CD4-positive, alpha-beta T cell treated with Interleukin-15 for 1 hour (primary cell): ENCODE measurements at places on chromosomes 4 and X.
A peak's percentile ranks its signal among the peaks of the same experiment; 100 is the strongest.

DNA sequence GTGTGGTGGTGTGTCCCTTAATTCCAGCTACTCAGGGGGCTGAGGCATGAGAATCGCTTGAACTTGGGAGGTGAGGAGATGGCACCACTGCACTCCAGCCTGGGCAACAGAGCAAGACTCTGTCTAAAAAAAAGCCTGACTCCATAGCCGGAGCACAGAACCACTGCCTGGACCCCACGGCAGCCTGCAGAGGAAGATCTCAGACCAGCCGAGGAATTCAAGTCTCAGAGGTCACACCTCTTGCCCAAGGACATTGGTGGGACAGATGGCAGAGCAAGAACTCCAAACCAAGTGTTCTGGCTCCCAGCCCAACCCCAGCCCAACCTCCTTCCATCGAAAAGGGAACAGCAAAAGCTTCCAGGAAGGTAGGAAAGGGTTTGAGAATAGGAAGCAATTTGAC lies 70.8 kb downstream of the SMIM20 start:
- no peak for DNase-seq

DNA sequence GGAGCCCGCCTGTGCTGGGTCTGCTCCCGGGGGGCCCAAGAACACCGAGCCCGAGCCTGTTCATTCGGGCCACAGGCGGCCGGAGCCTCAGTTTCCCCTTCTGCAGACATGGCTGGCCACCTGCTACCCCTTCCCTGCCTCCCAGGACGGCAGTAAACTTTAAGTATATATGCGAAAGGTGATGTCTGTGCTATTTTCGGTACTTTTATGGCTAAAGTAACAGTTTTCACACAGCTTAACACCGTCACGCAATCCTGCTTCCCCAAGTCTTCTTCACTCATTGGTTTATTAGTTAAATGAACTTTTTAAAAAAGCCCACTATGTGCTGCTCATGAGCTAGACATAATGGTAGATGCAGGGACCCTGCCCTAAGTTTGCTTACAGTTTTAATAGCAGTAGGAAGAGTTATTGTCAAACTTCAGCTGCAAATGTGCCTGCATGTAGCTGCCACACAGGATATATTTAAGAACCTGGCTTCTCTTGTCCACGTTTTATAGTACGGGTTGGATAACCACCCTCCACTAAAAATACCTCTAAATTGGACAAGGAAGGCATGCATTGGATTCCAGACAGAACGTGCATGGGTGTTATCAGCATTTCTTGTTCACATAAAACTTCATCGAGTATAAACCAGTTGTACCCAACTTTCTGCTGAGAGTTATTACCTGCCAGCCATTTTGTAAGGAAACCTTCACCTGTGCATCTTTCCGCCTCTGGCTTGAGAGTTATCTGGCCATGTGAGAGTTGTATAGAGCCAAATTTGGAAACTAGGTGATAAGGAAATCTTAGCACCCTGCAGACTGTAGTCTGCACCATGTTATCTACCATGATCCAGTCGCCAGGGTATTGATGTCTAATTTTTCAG lies 741 bp downstream of the ANAPC4 start:
- DNase-seq: no peak

- no peak for DNase-seq
These were observed 28.0 kb downstream of the MGAT4D start for GRCh38 chr4:140469791-140470733.

DNA sequence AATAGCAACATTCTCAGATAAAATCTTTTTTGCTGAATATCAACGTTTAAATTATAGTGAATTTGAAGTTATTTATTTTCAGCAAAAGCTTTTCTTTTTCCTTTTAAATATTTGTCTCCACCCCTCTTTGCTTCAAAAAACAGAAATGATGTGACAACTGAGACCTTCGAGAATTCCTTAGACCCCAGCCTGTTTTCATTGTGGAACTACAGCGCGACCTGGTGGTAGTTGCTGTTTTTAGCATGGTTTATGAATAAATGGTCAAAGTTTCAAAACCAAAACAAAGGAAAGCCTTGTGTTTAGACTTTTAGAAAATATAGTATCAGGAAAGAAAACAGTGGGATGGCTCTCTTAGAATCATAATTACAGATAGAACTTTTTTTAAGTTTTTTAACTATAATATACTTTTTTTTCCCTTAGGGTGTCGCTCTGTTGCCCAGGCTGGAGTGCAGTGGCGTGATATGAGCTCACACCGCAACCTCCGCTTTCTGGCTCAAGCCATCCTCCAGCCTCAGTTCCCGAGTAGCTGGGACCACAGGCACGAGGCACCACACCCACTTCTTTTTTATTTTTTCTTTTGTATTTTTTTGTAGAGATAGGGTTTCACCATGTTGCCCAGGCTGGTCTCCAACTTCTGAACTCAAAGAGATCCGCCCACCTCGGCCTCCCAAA lies 26.8 kb upstream of the TMEM184C start:
- no peak for DNase-seq

DNA sequence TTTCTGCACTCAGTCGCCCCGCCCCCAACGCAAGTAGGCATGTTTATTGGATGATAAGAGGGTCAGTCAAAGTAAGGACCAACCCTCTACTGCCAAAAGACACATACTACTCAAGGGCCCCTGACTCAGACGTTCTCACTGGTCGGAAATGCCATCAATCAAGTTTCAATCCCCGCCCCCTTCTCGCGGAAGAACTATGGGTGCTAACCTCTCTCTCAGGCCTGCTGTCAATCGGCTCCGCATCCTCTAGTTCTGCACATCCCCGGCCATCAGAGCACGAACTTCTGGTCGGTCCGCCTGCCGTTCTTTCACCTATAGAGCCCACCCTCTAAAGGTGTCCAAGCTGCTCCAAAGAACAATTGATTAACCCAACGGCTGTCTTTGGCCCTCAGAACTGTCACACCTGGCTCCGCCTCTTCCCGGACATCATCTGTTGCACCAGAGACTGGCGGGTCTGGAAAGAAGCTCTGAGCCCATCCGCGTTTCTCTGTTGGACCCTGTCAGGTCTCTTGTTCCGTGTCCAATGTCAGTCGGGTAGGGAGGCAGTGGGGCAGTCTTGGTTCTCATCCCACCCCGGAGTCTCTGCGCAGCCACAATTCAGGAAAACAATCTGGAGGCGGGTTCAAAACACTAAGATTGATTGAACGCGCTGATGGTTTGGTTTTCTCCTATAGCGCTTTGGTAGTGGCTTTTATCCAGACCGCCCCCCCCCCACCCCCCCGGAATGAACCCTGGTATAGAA lies 15.2 kb downstream of the NDUFB11 start:
- peak; percentile 92 for DNase-seq

GRCh38 chr4:26758899-26759298 lies 101.7 kb upstream of the STIM2 start:
- DNase-seq: no peak

DNA sequence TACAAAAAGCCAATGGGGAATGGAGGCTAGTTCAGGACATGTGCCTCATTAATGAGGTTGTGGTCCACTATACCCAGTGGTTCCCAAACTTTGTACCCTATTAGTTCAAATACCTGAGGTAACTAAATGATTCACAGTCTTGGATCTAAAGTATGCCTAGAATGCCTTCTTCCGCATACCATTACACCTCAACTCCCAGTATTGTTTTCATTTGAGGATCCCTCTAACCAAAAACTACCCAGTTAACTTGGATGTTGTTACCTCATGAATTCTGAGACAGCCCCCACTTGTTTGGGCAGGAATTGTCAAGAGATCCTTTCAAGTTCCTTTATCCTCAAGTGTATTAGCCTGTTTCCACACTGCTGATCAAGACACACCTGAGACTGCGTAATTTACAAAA lies 439.2 kb downstream of the PCDH10 start:
- DNase-seq: no peak

DNA sequence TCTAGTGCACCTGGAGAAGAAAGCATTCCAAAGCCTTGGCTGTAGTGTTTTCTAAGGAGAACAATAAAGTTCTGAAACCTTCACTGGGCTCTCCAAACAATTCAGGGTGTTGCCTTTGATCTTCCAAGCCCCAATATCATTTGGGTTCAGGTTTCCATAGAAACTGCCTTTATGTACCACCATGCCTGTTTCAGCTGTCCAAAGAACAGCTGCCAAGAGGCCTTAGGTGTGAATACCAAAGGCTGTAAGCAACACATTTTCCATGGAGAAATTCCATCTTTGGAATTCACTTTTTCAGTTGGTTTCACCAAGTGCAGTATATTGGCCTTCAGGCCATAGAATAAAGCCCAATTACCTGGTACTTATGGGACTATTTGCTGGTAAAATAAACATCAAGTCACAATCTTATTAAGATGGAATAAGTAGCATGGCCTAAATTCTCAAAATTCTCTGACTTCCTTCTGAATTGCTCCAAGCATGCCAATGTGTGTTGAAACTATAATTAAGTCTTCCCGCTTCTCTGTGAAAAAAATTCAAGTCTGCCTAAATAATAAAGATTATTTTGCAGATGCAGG lies 61.9 kb downstream of the COX18 start:
- no peak for DNase-seq
